Thymus (tissue), 14 donors: ENCODE measurements at places on chromosomes 4 and X.

- no peak overlapping the region for H3K4me3 ChIP-seq
- no peak for DNase-seq
- no peaks in the 10 kb centered on the region for H3K4me1 ChIP-seq
Observed at GRCh38 chrX:71466979-71467523, 65.9 kb upstream of the OGT start.

- H3K36me3 ChIP-seq: no peaks in the 10 kb centered on the region
- DNase-seq: no peak
- H3K27me3 ChIP-seq: no peaks in the 10 kb centered on the region
- H3K27ac ChIP-seq: no peak overlapping the region
Observed at GRCh38 chr4:89992744-89993143, 98.1 kb downstream of the MMRN1 start.

GRCh38 chrX:40418146-40418812, 162.5 kb upstream of the ATP6AP2 start:
- no peaks in the 10 kb centered on the region for H3K27me3 ChIP-seq
- H3K27ac ChIP-seq: no peak overlapping the region
- peaks cover 3% of the 10 kb centered on the region for H3K4me1 ChIP-seq
- no peak overlapping the region for H3K4me3 ChIP-seq
- DNase-seq: no peak
- H3K36me3 ChIP-seq: no peaks in the 10 kb centered on the region

DNA sequence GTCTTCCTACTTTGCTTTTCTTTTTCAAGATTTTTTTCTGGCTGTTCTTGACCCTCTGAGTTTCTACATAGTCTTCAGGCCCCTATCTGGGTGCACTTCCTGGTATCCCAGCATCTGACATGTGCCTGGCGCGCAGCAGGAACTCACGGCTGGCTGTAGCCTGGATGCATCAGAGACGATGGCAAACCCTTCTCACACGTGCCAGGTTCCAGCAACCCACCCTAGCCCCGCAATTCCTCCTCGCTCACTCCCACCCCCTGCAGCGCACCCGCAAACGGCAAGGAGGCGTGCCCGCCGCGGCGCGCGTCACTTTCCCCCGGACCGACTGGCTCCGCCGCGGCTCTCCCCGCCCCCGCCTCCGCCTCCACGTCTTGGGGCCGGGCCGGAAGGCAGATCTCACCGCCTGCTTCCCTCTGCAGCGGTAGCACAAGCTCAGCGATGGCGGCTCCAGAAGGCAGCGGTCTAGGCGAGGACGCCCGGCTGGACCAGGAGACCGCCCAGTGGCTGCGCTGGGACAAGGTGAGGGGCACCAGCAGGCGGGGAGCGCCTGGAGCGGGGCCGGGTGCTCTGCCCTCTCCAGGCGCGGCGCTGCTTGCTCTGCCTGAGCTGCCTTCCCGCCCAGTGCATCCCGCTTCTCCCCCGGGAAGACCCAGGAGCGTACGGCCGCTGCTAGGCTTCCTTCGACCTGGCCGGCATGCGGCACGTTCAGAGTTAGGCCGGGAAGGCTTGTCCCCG, at the start of gene PGM2:
PGM2 (plus strand) TSS at position 392 of the 735 bp plus-strand sequence; CDS start at position 439, 47 bp downstream.
- H3K36me3 ChIP-seq: peaks cover 17% of the 10 kb centered on the region
- peak within 1 kb of the TSS; percentile 74 for H3K27ac ChIP-seq
- no peaks in the 10 kb centered on the region for H3K27me3 ChIP-seq
- peak; percentile 86 for DNase-seq
- H3K4me3 ChIP-seq: peak within 1 kb of the TSS; percentile 90

DNA sequence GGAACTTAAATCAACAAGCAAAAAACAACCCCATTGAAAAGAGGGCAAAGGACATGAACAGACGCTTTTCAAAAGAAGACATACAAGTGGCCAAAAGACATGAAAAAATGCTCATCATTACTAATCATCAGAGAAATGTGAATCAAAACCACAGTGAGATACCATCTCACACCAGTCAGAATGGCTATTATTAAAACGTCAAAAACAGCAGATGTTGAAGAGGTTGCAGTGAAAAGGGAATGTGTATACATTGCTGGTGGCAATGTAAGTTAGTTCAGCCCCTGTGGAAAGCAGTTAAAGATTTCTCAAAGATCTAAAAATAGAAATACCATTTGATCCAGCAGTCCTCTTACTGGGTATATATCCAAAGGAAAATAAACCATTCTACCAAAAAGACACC, 22.6 kb downstream of the RTL9 start:
- no peaks in the 10 kb centered on the region for H3K27me3 ChIP-seq
- no peak overlapping the region for H3K4me3 ChIP-seq
- no peaks in the 10 kb centered on the region for H3K4me1 ChIP-seq

- H3K4me3 ChIP-seq: no peak overlapping the region
- H3K27me3 ChIP-seq: no peaks in the 10 kb centered on the region
- H3K27ac ChIP-seq: no peak overlapping the region
- H3K4me1 ChIP-seq: no peaks in the 10 kb centered on the region
- H3K36me3 ChIP-seq: no peaks in the 10 kb centered on the region
Observed at GRCh38 chrX:43627669-43628068, 28.4 kb upstream of the MAOA start.

- no peak for DNase-seq
- H3K4me1 ChIP-seq: peaks cover 29% of the 10 kb centered on the region
- no peaks in the 10 kb centered on the region for H3K36me3 ChIP-seq
Observed at GRCh38 chr4:184477201-184477999, 3.0 kb upstream of the IRF2 start.

GRCh38 chr4:61212788-61213187, 12.7 kb downstream of the ADGRL3 start:
- no peaks in the 10 kb centered on the region for H3K4me1 ChIP-seq
- H3K27me3 ChIP-seq: no peaks in the 10 kb centered on the region
- H3K4me3 ChIP-seq: no peak overlapping the region
- H3K36me3 ChIP-seq: no peaks in the 10 kb centered on the region

- H3K36me3 ChIP-seq: no peaks in the 10 kb centered on the region
- H3K27ac ChIP-seq: no peak overlapping the region
- no peaks in the 10 kb centered on the region for H3K4me1 ChIP-seq
- H3K4me3 ChIP-seq: no peak overlapping the region
Observed at GRCh38 chrX:70096052-70096451, 33.8 kb downstream of the OTUD6A start.

DNA sequence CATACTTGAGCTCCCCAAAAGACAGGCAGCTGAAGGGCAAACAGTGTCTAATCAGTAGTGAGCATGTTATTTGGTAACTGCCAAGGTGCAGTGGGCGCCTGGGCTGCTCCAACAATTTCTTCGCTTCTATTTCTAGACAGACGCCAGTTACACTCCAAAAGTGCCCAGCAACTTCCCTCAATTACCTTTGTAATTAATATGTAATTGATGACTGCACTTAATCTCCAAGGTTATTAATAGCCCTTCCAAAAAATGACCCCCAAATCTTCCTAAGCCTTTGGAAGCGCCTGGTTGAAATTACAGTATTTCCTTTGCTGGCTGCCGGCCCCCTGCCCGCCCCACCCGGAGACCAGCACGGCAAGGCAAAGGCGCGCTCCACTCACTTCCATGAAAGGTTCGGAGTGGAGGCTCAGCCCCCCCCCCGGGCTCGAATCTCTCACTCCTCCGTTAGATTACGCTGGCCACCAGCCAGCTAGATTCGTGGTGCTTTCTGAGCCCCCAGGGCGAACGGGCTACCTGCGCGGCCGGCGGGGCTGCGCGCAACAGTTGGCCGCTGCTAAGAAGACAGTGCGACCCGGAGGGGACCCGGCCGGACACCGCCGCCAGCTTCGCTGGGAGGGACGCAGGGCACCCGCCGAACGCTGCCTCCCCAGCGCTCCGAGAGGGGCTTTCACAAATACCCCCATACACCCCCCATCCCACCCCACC, 1.9 kb downstream of the GPC4 start:
- H3K4me1 ChIP-seq: no peaks in the 10 kb centered on the region
- no peak overlapping the region for H3K4me3 ChIP-seq
- no peaks in the 10 kb centered on the region for H3K36me3 ChIP-seq
- no peak for DNase-seq
